ENCODE measurements at places on chromosomes 11 and 22.

DNA sequence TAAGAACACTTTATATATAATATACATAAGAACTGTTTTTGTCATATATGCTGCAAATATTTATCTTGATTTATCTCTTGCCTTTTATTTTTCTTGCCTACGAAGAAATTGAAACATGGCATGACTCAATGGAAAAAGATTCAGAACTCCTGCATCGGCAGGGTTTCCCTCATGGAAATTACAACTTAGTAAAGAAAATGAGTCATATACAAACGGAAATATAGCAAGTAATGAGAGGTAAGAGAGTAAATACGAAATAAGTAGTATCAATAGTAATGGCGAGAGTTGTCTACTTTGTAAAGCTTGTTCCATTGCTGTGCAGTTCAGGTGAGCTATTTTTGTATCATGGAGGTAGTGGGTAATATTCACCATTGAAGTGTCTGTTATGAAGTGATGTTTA lies 350.4 kb downstream of the DDX10 start:
- no peak for DNase-seq

GRCh38 chr11:111676878-111677585 lies 74.8 kb downstream of the SIK2 start:
- no peak for DNase-seq

DNA sequence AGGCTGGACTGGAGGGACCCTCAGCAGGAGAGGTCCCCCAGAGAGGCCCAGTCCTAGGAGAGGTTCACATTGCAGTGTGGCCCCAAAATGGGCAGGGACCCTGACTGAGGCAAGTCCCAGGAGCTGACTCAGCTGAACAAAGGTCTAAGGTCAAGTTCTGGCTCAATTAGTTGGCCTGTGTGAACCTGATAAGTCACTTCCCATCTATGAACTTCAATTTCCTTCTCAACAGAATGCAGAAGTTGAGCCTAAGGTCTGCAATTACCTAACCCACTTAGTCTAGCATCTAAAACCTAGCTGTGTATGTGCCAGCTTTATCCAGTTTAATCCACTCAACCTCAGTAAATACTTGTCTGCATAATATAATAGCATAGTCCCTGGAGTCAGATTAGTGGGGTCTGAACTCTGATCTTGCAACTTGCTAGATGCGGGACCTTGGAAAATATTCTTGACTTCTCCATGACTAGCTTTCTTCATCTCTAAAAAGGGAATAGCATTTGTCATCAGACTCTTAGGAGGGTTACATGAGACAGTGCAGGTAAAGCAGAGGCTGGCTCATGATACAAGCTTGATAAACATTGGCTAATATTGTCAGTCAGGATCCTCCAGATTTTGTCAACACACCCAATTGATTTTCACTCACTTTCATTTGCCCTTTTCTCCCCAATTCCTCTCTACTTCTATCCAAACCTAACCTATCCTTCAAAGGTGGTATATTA lies 465.5 kb downstream of the INSC start:
- DNase-seq = no peak

DNA sequence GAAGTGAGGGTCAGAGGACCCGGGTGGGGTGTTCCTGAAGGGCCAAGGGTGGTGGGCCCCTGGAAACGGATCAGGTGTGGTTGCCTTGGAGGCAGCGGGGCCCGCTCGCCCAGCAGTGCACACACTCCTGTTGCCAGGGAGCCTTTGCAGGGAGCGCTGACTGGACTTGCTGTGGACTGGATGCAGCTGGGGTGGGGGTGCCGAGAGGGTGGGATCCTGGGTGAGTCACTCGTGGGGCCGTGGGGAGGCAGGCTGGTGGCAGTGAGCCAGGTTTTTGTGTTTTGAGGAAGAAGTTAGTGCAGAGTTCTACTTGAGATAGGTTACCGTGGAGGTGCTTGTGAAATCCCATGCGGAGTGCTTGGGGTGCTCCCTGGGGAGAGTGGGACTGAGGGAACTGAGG lies 1.3 kb downstream of the MRPL23 start:
- no peak for DNase-seq

DNA sequence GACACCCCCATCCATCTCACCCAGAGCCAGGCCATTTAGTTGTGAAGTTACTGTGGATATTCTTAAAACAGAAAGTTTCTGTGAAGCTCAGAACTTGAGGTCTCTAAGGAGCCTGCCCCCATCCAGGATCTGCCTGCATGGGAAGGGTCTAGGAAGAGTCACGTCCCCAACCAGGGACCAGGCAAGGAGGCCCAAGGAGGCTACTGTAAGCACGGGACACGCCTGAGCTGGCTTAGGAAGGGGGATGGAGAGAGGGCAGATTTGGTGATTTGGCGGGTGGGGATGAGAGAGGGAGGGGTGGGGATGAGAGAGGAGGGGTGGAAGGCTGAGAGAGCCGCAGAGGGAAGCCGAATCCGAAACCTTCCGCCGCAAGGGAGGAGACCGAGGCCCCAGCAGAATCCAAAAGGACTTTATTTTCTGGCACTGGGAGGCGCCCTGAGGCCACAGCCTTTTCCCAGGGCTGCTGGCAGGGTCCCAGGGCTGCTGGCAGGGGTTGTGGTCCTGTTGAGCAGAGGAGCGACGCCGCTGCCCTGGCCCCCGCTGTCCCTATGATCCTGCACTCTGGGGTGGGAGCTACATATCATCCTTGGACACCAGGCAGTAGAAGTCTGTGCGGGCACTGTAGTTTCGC lies 9.4 kb downstream of the SIGIRR start:
- DNase-seq = no peak

- no peak for DNase-seq
Observed at GRCh38 chr22:46445771-46446420, 91.5 kb downstream of the CELSR1 start.

DNA sequence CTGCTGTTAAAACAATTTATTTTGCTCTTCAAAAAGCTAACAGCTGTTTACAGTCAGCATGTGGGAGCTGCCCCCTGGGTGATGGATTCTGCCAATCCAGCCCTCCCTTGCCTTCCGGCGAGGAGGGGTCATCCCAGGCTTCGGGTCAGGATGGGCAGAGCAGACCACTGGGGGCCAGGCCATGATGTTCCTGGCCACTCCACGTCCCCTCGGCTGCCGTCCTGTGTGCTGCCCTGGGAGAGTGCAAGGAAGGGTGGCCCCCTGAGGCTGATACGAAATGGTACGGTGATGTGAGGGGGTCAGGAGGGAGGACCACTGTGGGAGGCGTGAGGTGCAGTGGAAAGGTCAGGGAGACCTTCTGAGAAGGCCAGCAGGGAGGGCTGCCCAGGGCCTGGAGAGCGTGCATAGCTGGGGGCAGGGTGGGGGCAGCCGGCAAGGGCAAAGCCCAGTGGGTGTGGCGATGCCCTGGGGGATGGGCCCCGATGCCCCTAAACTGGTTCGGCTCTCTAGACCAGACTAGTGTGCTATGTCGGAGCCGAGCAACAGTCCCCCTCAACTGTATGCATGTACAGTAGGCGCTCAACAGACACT lies 41.3 kb downstream of the RTN4R start:
- no peak for DNase-seq

DNA sequence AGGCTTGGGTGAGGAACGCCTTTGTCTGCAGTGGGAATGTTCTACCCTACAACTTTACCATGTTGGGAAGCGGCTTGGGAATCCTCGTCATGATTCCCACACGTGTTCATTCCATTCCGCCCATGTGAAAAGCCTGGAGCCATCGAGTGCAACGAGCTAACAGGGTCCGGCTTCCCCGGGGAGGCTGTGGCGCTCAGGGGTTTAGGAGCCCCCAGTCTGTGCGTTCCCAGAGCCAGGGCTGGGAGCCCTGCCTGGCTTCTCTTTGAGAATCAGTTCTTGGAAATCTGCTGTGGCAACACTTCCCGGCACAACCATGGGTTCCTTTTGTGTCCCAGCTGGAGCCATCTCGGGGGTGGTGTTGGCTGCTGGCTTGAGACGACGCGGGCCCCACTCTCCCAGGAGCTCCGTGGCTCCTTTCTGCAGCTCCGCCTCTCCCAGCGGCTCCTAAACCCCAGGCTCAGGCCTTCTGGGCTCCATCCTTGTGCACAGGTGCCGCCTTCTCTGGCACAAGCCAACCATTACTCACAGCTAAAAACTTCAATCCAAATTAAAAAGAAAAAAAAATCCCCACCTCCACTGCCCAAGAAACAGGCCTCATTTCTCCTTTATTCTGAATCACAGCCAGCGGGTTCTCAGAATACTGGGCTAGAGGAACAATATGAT lies 18.7 kb upstream of the PPFIA1 start:
- DNase-seq = no peak

- peak; percentile 31 for DNase-seq
Observed at GRCh38 chr11:58905011-58905720, 34.1 kb upstream of the GLYATL1 start.

GRCh38 chr11:127182586-127183203 lies 182.1 kb upstream of the KIRREL3 start:
- no peak for DNase-seq

DNA sequence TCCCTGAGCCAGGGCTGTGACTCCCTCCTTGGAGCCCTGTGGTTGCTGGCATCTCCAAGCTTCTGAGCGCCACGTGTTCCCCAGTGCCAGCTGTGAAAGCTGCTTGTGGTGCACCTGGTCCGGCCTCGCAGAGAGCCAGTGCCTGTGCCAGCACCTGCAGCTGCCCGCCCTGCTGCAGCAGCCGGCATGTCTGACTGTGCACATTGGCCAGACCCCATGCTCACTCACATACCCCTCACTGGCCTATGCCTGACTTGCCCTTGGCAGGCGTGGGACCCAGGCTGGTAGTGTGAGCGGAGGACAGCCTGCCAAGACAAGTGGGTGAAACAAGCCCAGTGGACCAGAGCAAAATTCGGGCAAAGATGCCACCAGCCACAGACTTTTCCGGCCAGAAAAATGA lies 9.8 kb downstream of the MRPL48 start:
- peak; percentile 48 for DNase-seq

DNA sequence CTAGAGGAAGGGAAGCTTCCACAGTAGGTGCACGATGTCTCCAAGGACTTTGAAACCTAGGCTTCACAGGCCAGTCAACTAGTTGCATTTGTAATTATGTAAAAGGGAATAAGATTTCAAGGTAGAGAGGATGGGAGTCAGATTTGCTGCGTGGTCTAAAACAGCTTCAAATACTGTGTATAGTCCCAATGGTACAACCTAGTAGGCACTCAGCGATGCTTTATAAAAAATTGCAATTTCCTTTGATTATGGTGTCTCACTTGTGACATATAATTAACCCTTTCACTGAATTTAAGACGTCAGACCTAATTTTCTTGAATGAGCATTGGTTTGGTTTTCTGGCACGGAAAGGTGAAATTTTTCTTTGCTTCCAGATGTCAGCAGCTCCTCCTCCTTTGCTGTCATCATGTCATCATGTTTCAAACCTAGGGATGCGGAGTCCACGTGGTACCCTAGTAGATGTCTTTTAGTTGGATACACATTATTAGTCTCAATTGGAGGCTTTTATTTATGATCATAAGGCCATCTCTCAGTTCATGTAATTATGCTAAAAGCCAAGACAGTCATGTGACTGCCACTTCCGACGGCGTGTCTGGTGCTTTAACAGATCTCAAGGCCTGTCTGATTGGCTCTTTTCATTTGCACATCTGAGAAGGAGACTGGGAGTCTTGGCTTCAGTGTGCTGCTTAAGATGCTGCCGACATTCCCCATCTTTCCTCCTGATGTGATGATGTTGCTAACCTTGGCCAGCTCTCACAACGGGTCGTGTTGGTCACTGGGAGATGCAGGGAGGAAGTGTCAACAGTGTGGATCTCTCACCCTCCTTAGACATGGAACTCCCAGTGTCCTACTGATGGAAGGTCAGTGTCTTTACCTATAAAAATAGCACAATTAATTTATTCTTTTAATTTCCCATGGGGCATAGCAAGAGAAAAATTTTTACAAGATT lies 134.0 kb downstream of the HIPK3 start:
- no peak for DNase-seq

DNA sequence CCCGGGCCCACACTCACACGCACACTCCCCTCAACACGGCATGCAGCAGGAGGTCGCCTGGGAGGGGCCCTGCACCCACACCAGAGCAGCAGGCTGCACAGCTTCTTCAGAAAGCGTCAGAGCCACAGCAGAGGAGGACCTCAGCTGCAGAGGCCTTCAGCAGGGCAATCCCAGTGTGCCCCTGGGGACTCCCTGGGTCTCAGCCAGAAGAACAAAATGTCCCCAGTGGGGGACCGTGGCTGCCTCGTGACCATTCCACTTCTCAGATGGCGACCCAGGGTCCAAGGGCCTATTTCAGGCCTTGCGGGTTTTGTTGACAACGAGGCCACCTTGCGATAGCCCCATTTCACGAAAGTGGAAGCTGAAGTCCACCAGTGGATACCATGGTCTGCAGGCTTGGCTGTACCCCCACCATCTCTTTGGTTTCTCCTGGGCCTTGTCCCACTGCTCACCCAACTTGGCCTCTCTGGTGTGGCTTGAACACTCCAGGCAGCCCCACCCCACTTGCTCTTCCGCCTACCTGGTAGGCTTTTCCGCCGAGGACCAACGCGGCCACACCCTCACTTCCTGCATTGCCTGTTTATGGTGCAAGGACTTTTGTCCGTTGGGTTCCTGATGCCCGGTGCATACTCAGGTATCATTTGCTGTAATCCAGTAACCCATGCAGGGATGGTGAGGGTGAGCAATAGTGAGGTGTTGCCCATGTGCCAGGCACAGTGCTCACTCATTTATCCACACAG lies 38.1 kb downstream of the MB start:
- DNase-seq = no peak

GRCh38 chr11:104090767-104091166 lies 54.3 kb downstream of the DDI1 start:
- DNase-seq = no peak

- peak; percentile 30 for DNase-seq
Observed at GRCh38 chr22:49934891-49935557, 16.6 kb downstream of the CRELD2 start.

- DNase-seq = no peak
Observed at GRCh38 chr11:10302359-10302743, 2.5 kb upstream of the ADM start.

- no peak for DNase-seq
Observed at GRCh38 chr11:82895437-82896091, 4.7 kb downstream of the PRCP start.

- no peak for DNase-seq
Observed at GRCh38 chr22:20213833-20214708, 54.0 kb downstream of the RTN4R start.

DNA sequence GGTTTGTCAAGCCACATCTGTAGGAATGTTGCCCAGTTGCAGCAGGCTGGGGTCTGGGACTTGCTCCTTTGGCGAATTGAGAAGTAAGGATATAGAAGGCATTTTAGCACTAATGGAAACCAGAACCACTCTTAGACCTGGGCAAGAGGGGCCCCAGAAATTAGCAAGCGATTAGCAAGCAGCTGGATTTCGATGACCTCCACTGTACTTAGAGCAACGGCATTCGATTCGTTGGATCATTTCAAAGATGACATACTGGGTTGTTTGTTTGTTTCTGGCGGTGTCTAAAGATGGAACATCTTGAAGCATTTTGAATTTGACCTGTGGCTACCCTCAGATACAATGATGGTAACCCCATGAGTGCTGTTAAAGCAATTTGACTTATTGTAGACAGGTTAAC lies 1.2 kb upstream of the CDPF1 start:
- no peak for DNase-seq

DNA sequence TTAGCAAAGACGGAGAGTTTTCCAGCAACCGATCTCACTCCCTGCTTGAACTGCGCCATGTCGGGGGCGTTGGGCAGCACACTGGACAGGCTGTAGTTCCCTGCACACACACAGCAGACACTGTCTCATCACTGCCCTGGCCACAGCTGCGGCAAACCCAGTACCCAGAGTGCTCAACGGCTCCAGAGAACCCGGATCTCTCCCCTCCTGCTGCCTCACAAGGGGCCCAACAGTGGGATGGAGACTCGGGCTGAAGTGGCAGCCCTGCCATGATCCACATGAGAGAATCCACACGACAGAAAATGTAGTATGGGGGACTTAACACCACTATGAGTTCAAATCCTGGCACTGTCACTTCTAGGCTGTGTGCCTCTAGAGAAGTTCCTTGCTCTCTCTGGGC lies 58.0 kb downstream of the ARFGAP3 start:
- DNase-seq = no peak

Data from nucleus accumbens (tissue), 56 donors.